T-helper 1 cell (primary cell): ENCODE measurements at places on chromosomes 5 and 9.

DNA sequence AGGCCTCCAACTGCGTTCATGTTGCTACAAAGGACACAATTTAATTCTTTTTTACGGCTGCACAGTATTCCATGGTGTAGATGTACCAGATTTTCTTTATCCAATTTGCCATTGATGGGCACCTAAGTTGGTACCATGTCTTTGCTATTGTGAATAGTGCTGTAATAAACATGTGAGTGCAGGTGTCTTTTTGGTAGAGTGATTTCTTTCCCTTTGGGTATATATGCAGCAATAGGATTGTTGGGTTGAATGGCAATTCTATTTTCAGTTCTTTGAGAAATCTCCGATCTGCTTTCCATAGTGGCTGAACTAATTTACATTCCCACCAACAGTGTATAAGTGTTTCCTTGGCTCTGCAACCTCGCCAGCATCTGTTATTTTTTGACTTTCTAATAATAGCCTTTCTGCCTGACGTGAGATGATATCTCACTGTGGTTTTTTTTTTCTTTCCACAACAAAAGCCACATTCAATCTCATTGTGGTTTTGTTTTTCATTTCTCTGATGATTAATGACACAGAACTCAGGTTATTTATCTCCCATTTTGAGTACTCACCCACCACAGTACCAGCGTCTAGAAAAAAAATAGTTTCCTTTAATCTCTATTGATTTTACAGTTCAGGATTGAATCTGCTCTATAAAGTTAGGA, 21.9 kb downstream of the ARRDC3 start:
- DNase-seq = no peak

DNA sequence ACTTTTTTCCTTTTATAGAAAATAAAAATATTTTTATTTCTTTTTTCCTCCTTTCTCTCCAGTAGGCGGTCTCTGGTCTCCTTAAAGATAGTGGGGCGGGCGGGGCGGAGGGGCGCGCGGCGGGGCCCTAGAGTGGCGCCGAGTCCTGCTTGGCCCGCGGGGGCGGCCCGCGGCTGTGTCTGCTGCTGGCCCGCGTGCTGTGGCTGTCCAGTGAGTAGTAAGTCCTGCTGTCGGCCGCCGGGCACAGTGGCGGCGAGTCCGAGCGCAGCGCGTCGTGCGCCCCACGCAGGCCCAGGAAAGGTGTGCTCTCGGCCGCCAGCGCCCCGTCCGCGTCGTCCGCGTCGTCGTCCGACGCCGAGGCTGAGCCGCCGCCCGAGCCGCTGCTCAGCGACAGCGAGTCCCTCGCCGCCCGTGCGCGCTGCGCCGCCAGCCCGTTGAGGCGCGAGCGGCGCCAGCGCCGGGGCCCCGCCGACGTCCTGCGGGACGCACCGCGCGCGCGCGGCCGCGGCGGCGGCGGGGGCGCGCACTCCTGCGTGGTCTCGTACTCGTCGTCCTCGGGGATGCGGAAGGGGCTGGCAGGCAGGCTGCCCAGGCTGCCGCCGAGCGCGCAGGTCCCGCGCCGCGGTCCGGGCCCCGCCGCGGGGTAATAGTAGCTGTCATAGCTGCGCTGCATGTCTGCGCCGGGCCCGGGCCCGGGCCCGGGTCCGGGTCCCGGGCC, 52.3 kb downstream of the PSD2 start:
- DNase-seq = peak; percentile 60

DNA sequence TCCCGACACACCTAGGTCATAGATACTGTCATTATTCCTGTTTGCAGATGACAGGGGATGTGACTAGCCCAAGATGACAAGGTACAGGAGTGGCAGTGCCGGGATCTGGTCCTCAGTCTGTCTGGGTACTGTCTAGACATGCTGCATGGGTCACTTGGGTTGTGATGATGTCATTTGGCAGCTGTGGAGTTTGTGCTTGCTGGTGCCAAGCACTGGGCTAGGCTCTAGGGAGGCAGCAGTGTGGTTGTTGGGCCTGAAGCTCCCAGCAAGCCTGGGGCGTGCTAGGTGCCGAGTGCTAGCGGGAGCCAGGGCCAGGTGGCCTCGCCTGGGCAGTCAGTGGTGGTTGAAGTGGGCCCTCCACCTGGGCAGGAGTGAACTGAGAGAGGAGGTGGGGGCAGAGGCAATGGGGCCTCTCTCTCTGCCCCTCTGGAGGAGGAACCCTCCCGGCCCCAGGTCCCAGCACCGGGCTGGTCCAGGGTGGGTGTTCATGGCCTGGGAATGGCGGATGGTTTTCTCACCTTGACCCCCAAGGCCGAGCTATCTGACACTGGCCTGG, 8.8 kb upstream of the ASB6 start:
- no peak for DNase-seq

GRCh38 chr9:122562134-122562760, 9.3 kb downstream of the OR1N2 start:
- DNase-seq = no peak

GRCh38 chr9:92671323-92671722, 1.4 kb upstream of the IPPK start:
- no peak for DNase-seq

GRCh38 chr9:134205672-134206310, 41.4 kb upstream of the RNU6ATAC start:
- no peak for DNase-seq
